Ascending aorta (tissue), 2 donors: ENCODE measurements at places on chromosomes 16 and 17. TPM values are rescaled to one million over a fixed set of nuclear protein-coding genes. Genes with fewer than 3 reads are reported as not detected.

DNA sequence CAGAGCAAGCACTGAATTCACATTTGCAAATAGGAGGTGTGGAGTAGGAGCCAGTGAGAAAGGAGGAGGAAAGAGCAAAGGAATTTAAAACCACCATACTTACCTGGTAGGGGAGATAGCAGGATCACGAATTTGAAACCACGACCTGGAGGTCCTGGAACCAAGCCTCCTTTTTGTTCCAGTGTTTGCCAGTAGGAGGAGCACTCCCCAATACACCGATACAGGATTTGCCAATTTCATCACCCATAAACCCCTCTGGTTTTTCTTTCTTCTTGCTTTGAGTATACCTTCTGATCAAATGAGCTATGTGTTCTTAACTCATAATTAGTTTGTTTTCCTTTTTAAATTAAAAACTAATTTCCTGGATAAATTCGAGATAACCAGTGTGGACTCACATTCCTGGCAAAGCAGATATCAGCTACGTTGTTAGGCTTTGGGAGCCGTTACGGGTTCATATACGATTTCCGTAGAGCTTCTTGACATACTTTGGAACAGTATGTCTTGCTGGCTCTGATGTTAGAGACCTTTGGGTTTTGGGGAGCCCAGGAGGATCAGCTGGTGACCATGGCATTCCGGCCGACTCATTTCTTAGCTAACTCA lies 22.7 kb downstream of the BCO1 start:
- no peak for DNase-seq
- H3K36me3 ChIP-seq = no peaks in the 10 kb centered on the region
- H3K4me3 ChIP-seq = no peak overlapping the region

The ALDH3A1 gene
- 14.4 TPM for total RNA-seq

DNA sequence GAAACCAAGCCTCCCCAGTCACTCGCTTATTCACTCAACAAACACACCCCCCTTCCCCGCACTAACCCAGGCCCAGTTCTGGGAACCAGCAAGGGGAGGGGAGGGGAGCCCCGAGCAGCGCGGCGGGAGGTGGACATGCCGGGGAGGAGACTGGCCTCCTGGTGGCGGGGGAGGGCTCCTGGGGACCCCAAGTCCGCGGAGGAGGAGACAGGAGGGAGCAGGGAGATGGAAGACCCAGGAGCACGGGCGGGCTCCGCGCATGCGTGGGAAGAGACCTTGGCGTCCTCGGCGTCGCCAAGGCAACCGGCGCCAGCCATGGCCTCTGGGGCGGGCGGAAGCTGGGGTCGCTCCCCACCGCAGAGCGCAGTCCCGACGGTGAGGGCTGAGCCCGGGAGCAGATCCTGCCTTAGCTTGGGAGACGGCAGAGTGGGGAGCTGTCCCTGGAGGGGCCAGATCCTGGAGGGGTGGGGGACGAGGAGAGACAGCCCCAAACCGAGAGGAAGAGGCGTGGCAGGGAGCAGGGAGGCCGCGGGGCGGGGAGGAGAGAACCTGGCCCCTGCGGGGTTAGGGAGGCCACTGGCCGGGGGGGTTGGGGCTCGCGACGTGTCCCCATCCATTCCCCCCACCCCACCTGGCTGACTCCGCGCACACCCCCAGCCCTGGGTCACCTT lies at the start of gene PRR29:
PRR29 (plus strand) TSS at position 302 of the 671 bp plus-strand sequence; CDS start at position 316, 14 bp downstream.
- DNase-seq = no peak
- H3K4me1 ChIP-seq = no peaks in the 10 kb centered on the region
- H3K27me3 ChIP-seq = peaks cover 8% of the 10 kb centered on the region
- H3K36me3 ChIP-seq = no peaks in the 10 kb centered on the region
- H3K27ac ChIP-seq = no peak within 1 kb of the TSS

DNA sequence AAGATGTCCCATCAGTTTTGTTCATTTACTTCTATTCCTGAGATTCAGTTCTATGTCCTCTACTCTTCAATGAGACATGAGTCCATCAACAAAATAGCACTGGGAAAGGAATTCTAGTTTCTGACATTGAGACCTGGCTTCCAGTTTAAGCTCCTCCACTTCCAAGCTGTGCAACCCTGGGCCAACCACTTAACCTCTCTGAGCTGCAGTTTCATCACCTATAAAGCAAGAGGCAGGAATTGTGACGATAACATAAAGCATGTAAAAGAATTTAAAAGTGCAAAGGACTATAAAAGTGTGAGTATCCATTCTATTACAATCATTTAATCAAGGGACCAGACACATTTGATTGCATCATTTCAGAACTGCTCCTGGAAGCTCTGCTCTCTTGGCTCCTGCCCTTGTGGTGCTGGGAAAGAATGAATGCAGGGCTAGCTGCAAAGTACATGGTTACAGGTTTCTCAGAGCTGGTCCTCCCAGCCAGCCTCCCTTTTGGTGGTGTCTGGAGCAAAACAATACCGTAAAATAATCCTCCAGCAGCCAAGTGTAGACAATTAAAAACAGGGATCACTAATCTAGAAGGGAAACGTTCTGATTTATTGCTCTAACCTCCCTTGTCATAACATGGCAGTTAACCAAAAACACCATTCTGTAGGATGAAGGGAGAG lies 113.9 kb downstream of the VPS53 start:
- H3K4me3 ChIP-seq = no peak overlapping the region
- no peak overlapping the region for H3K27ac ChIP-seq

The KRTAP4-7 gene
- total RNA-seq = not detected

The GRAP gene
- 1.8 TPM for total RNA-seq

- no peaks in the 10 kb centered on the region for H3K4me1 ChIP-seq
- H3K36me3 ChIP-seq = no peaks in the 10 kb centered on the region
- no peaks in the 10 kb centered on the region for H3K27me3 ChIP-seq
- DNase-seq = no peak
- no peak overlapping the region for H3K27ac ChIP-seq
- H3K4me3 ChIP-seq = no peak overlapping the region
These were observed 207.2 kb downstream of the C16orf78 start for GRCh38 chr16:49580751-49581303.

- no peak overlapping the region for H3K4me3 ChIP-seq
- peaks cover 13% of the 10 kb centered on the region for H3K4me1 ChIP-seq
- no peaks in the 10 kb centered on the region for H3K36me3 ChIP-seq
These were observed 26.6 kb upstream of the OR1F1 start for GRCh38 chr16:3161235-3162018.

DNA sequence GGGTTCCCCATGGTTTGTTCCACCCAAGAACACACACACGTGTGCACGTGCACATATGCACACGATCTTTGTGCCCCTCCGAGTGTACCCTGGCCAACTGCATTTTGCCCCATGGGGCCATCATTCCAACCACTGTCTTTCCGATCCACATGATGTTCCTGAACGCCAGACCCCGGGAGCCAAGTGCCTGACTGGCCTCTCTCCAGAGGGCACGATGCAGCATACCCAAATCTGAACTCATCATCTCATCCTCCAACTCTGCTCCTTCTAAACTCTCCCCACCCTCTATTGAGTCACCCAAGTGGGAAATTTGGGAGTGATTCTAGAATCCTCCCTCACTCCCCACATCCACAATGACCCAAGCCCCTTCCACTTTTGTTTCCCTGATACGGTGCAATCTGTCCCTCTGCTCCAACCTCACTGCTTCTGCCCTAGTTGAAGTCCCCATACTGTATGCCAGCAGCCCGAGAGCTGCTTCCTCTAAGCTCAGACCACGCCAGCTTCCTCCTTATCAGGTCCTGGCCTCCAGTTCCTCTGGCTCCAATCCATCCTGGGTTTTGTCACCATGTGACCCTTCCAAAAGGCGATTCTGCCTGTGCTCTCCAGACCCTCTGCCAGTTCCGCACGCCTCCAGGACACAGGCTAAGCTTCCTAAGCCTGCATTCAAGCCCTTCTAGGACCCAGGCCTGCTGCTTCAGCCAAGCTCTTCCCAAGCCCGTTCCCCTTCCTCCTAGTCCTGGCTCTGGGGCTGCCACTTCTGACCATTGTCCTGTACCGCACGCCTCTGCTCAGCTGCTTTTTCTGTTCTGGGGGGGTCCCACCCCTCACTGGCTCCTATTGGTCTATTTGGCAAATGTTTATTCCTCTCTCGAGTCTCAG lies 10.1 kb upstream of the TMEM208 start:
- no peaks in the 10 kb centered on the region for H3K36me3 ChIP-seq
- no peaks in the 10 kb centered on the region for H3K27me3 ChIP-seq
- peak overlapping the region; percentile 22 for H3K27ac ChIP-seq

DNA sequence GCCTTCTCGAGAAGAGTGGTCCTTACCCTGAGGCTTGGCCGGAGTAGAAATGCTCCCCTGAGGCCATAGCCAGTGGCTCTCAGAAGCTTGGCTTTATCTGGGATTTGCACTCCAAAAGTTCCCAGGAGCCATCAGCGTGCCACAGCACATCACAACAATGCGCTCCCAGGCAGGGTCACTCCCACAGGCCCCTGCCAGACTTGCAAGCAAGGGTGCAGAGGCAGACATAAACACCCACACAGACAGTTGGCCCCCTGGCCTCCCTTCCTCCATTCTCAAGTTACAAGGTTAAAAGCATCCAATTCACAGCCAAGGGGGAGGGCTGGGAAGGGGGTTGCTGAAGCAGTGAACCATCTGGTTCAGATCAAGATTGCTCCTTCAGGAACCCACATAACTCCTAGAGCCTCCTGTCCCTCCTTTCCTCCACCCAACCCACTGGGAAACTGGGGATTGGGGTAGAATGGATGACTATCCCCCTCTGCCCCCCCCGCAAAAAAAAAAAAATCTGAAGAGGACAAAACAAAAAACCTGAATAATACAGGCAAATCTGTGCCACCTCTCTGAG lies 1.8 kb downstream of the ST3GAL2 start:
- H3K4me1 ChIP-seq = peaks cover 39% of the 10 kb centered on the region
- peaks cover 4% of the 10 kb centered on the region for H3K36me3 ChIP-seq
- H3K27me3 ChIP-seq = no peaks in the 10 kb centered on the region
- DNase-seq = no peak

DNA sequence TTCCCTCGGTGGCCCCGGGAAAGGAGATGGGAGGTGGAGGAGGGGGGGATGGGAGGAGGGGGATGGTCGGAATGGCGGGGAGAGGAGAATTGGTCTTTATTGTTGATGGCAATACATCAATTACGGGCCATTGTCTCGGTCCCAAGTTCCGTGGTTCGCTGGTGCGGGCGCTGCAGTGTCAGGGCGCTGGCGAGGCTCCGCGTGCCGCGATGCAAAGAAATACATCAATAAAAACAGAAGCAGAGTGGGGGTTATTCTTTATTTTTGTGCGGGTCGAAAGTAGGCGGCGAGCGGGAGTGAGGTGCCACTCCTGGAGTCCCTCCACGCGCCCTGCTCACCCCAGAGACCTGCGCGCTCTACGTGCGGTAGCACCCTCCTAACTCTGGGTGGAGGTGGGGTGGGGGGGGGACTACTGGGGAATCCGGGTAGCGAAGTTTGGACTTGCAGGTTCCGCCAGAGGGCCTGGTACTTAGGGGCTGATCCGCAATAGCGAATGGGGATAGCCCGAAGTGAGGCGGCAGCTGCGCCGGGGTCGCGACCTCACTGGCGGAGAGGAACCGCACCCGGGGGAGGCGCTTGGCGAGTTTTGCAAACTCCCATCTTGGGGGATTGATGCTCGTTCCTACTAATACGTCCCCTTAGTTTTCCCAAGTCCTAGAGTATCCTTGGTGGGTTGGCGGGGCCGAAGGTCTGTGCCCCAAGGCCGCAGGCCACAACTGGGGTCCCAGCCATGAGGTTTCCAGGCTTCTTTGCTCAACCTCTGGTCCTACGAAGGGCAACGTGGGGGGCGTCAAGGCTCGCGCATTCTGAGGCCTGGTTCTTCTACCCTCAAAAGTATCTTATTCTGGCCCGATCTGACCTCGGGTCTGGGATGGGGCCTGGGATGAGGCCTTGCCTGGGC lies 3.5 kb upstream of the SALL1 start:
- H3K4me3 ChIP-seq = peak overlapping the region; percentile 41
- peaks cover 23% of the 10 kb centered on the region for H3K27me3 ChIP-seq
- H3K4me1 ChIP-seq = peaks cover 11% of the 10 kb centered on the region
- no peak overlapping the region for H3K27ac ChIP-seq

GRCh38 chr17:77140878-77141767 lies at the start of gene SEC14L1:
Gene SEC14L1, plus strand, starts transcription at chr17:77140969. Its CDS starts 2,628 bp downstream, at chr17:77143597.
- DNase-seq = peak; percentile 75
- peak within 1 kb of the TSS; percentile 93 for H3K4me3 ChIP-seq
- H3K4me1 ChIP-seq = peaks cover 15% of the 10 kb centered on the region
- H3K36me3 ChIP-seq = no peaks in the 10 kb centered on the region
- H3K27me3 ChIP-seq = no peaks in the 10 kb centered on the region

DNA sequence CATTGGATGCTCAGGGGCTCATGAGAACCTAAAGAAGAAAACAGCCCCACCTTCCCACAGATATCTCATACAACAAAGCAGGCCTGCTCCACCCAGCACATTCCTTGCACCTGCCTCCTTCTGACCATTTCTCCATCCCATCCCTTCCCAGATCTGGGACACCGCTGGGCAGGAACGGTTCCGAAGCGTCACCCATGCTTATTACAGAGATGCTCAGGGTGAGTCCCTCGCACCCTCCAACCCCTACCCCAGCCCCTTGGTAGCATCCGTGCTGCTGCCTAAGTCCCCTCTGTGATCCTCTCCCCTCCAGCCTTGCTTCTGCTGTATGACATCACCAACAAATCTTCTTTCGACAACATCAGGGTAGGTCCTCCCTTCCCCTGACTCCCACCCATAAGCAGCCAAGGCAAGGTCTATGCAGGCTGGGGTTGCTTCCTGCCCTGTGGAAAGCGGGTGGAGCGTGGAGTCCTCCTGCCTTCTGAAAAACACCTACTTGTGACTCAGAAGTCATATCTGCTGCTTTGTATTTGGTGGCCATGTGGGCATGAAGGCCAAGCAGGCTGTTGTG lies 5.4 kb upstream of the NHERF1 start:
- H3K27me3 ChIP-seq = no peaks in the 10 kb centered on the region
- no peaks in the 10 kb centered on the region for H3K36me3 ChIP-seq
- H3K4me3 ChIP-seq = no peak overlapping the region
- no peak for DNase-seq
- H3K27ac ChIP-seq = no peak overlapping the region

DNA sequence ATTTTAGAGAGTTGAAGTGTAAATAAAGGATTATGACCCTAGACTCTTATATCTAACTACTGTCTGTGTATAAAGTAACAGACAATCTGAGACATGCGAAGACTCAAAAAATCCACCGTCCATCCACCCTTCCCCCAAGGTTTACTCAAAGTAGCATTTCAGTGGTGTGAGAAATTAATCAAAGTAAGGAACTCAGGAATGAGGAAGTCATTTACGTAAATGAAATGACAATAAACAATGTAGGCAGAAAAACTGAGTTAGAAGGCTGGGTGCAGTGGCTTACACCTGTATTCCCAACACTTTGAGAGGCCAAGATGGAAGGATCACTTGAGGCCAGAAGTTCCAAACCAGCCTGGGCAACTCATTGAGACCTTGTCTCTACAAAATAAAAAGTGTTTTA lies 19.8 kb upstream of the NTN1 start:
- no peak overlapping the region for H3K27ac ChIP-seq
- peak; percentile 8 for DNase-seq
- peaks cover 4% of the 10 kb centered on the region for H3K4me1 ChIP-seq
- no peaks in the 10 kb centered on the region for H3K36me3 ChIP-seq

GRCh38 chr17:19651451-19652238 lies 3.1 kb downstream of the ALDH3A2 start:
- peaks cover 31% of the 10 kb centered on the region for H3K4me1 ChIP-seq
- H3K27me3 ChIP-seq = no peaks in the 10 kb centered on the region
- peak overlapping the region; percentile 59 for H3K27ac ChIP-seq
- peaks cover 32% of the 10 kb centered on the region for H3K36me3 ChIP-seq
